Ovary (tissue), 10 donors: ENCODE measurements at places on chromosomes 11 and 22. TPM values are rescaled to one million over a fixed set of nuclear protein-coding genes. Genes with fewer than 3 reads are reported as not detected.

GRCh38 chr11:44071157-44071556 is 5.1 kb downstream of the ACCS start:
- H3K36me3 ChIP-seq: no peaks in the 10 kb centered on the region
- no peaks in the 10 kb centered on the region for H3K27me3 ChIP-seq
- no peak for DNase-seq
- H3K27ac ChIP-seq: no peak overlapping the region

Gene MRGPRX4
- total RNA-seq: not detected

DNA sequence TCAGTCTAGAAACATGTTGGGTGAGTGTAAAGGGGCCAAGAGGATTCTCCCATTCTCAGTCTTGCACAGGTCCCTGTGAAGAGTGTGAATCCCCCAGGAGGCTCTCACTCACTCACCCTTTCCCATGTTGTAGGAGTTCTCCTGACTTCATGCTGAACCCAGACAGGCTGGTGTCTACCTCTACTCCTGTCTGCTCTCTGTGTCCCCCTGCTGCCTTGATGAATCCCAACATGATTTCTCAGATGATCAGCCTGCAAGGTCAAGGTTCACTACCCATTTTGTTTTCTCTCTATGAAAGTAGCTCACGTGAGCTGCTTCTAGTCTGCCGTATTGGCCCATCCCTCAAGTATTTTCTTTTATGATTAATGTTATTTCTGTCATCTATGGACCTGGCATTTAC is 500.6 kb downstream of the ETS1 start:
- H3K27me3 ChIP-seq: no peaks in the 10 kb centered on the region
- no peaks in the 10 kb centered on the region for H3K4me1 ChIP-seq
- DNase-seq: no peak
- H3K36me3 ChIP-seq: no peaks in the 10 kb centered on the region
- no peak overlapping the region for H3K27ac ChIP-seq
- no peak overlapping the region for H3K4me3 ChIP-seq

GRCh38 chr22:31627223-31627731 is 34.7 kb downstream of the PISD start:
- H3K27ac ChIP-seq: peak overlapping the region; percentile 66
- no peaks in the 10 kb centered on the region for H3K36me3 ChIP-seq
- no peaks in the 10 kb centered on the region for H3K27me3 ChIP-seq

Gene CNIH2
- not detected for total RNA-seq

Gene CDC42EP1
- 125 TPM for total RNA-seq

Gene PANX2
- total RNA-seq: 1.8 TPM

Gene KRTAP5-1
- not detected for total RNA-seq

DNA sequence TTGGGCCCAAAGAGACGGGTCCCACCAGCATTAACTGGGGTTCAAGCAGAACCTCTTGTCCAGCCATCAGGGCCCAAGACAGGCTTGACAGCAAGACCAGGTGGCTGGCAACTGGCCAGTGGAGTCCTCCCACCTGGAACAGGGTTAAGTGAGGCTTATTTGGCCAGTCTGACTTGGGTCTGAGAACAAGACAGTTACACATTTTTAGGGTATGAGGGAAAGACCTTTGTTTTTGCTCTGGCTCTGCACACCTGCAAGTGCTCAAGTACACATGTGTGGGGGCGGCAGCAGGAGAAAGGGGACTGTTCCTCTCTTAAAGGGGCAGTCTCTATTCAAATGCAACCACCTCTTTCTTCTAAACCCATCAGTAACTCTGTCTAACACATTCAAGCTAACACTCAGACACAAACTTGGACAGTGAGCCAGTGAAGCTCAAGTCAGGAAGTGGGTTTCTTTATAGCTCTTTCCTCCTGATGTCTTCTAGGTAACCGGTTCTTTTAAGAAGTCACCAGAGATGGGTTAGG is 116.2 kb downstream of the ETS1 start:
- H3K27ac ChIP-seq: no peak overlapping the region
- DNase-seq: no peak
- no peaks in the 10 kb centered on the region for H3K27me3 ChIP-seq
- H3K36me3 ChIP-seq: no peaks in the 10 kb centered on the region
- H3K4me3 ChIP-seq: no peak overlapping the region

Gene TRIM48
- not detected for total RNA-seq

DNA sequence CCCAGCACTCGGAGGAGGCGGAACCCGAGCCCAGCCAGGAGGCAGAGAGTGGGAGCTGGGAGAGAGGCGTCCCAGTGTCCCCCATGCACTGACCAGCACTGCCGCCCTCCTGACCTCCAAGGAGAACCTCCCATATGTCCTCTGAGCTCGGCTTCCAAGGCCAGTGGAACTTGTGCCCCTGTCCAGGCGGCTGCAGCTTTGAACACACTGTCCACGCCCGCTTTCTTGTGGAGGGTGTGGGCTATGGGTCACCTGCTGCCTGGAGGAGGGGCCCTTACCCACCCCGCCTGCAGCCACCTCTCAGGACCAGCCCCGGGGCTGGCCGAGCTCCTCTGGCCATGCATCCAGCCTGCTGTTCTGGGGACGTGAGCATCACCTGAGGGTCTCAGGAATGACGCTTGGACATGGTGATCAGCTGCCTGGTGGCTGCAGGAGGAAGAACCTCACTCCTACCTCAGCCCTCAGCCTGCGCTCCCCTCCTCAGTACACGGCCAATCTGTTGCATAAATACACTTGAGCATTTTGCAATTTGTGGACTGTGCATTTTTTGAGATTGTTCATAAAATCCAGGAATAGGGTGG is 22.2 kb upstream of the MUC5B start:
- H3K36me3 ChIP-seq: no peaks in the 10 kb centered on the region
- no peaks in the 10 kb centered on the region for H3K27me3 ChIP-seq
- no peak overlapping the region for H3K4me3 ChIP-seq
- H3K4me1 ChIP-seq: no peaks in the 10 kb centered on the region
